ENCODE measurements at places on chromosomes 5 and 9. TPM values are rescaled to one million over a fixed set of nuclear protein-coding genes. Genes with fewer than 3 reads are reported as not detected.

PKD2L2 gene
- total RNA-seq, result not detected

LCN1 gene
- total RNA-seq, result not detected

HABP4 gene
- total RNA-seq, result 11.3 TPM

KCNN2 gene
- 0.17 TPM for total RNA-seq

OGN gene
- 0.95 TPM for total RNA-seq

ZFP2 gene
- total RNA-seq, result 0.24 TPM

STPG3 gene
- 0.35 TPM for total RNA-seq

ADRA1B gene
- total RNA-seq, result not detected

TRIM7 gene
- total RNA-seq, result not detected

GAS1 gene
- total RNA-seq, result 57.5 TPM
